ENCODE measurements at places on chromosomes 5 and 9.

DNA sequence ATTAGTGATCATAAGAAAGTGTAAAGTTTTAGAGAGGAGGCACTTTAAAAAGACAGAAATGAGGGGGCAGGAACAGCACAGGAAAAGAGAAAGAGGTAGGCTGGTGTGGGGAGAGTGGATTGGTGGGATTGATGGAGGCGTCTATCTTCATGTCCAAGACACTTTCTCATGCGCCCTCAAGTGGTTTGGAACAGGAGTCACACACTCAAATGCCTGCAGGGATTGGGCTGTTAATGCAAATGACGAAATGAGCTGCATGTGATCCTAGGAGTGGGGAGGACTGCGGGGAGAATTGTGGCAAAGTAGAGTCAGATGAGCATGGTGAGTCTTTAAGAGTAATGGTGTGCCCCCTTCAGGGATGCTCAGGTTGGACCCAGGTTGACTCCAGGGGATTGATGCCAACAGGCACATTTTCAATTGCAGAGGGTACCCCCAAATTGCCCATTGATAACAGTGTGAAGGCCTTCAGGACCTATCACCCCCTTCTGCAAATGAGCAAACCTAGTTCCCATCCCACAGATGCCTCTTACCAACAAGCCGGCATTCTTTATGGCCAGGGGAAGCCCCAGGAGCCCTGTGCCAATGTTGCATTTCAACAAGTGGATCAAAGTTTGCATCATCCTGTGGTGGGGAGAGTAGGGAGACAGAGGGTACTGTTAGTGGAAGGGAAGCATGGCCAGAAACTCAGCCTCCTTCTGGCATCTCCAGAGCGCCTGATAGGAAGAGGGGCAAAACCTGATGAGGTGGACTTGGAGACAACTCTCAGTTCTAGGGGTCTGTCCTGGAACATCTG, 5.3 kb downstream of the SLC36A3 start:
- DNase-seq, result no peak

- DNase-seq, result no peak
Measured at GRCh38 chr5:505951-506525, 18.2 kb downstream of the SLC9A3 start.

DNA sequence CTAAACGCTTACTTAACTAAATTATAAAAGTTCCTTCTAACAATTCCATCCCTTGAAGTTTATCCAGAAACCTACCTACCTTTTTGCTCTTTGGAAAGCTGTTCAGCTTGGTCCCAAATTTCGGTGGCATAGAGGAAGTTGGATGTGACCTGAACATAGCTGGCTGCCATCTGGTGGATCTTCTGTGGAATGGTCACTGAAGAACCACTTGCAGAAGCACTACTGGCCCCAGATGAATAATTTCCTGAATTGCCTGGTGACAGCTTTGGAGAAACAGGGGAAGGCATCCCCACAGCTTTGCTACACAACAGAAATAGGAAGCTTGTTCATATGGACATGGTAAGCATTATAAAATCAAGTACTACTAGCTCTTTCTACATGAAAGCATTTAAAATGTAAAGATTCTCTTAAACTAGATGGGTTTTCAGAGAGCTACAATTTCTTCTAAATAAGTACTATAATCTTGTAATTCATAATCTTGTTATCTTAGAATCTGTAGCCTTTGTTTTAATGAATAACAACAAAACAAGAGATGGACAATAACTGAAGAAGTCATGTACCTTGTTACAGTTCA, 9.9 kb downstream of the LEAP2 start:
- no peak for DNase-seq

GRCh38 chr5:135615581-135616260, 36.9 kb upstream of the CXCL14 start:
- no peak for DNase-seq

- no peak for DNase-seq
Measured at GRCh38 chr9:16436545-16436944, 433.9 kb downstream of the BNC2 start.

DNA sequence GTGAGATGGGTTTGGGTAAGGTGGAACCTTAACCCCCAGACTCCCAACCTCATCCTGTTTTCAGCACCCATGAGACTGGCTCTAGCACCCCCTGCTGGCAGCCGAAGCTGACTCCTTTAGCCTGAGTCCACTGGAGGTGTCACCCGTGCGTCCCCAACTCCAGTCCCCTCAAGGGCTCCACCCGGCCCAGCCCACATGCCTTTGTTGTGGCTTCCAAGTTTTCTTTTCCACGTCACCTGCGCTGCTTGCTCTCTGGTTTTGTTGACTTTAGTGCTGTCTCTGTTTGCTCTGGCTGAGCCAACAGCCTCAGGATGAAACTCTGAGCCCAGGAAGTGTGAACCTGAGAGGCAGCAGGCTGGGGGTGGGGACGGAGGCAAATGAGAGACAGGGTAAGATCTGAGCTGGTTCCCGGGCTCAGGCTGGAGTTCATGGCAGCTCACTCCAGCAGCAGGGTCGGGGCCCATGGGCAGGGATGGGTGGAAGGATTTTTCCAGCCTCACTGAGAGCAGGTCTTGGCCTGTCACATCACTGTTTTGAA, 13.2 kb upstream of the AQP7 start:
- peak; percentile 80 for DNase-seq

DNA sequence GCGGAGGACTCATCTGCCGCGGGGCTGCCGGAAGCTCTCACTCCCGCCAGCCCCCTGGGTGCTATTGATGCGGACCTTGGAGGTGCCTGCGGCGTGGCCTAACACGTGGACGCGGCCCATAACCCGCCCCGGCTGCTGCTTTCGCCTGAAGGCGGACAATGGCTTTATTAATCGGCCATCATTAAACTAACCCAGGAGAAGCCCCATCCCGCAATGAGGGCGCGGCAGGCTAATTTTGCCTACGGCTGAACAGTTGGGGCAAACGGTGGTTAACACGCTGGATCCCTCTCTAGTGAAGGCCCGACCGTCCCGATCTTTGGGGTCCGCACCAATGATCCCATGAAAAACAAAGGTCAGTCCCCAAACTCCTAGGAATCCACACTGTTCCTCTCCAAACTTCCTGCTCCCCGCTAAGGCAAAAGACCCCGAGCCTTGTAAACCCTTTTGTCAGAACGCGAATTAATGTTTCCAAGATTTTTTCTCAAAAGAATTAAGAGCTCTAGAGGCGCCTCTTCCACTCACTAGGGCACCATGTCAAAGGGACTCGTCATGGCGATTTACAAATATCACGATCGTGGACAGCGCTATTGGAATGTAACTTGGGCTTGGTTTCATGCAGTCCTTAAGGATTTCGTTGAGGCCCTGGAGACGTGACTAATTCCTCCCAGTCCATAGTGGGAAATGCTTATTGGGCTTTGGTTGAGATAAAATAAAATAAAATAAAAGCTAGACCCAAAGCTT, 193.1 kb downstream of the MEF2C start:
- DNase-seq, result no peak

DNA sequence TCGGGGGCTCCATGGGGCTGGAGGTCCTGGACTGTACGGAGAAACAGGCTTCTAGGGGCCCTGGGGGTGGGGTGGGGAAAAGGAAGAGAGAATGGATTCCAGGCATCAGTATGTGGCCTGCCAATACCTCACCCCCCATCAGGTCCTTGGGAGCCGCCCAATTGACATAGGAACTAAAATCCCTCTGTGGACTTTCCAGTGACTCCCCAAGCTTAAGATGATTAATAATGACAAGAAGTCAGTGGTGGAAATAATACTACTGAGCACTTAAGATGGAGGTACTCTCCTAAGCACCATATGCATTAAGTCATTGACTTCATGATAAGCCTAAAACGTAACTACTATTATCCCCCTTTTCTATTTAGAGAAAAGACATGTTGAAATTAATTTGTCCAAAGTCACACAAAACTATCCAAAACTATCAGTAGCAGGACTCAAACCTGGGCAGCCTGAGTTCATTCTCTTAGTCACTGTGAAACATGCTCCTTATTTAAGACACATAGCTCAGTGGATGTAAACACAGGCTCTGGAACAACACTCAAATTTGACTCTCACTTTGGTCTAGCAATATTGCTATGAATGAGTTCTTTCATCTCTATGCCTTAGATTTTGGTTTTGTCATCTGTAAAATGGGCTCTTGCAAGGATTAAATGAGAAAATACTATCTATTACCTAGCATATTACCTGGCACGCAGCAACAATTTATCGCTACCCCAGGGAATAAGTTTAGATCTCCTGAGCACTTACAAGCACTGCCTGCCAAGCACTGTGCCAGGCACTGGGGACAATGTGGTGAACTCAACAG, 9.5 kb downstream of the SPRY4 start:
- no peak for DNase-seq

GRCh38 chr5:167168971-167169370, 1122.5 kb upstream of the WWC1 start:
- DNase-seq, result no peak

DNA sequence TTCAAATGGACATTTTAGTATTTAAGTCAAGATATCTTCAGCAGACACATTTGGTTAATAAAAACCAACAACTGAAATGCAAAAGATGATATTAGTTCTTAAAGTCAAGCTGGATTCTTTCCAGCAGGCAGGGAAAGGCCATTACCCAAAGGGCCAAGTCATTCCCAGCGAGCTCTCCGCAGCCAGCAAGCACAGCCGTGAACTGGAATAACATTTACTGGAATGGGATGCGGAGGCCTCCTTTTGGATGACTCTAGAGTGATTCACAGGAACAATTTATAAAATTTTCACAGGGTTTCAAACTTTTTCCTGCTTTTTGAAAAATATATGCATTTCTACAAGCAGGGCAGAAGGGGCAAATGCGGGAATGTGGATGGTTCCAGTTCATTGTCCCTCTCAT, 76.6 kb upstream of the DAB2 start:
- no peak for DNase-seq

GRCh38 chr5:149519601-149520000, 31.6 kb downstream of the CSNK1A1 start:
- DNase-seq, result no peak

DNA sequence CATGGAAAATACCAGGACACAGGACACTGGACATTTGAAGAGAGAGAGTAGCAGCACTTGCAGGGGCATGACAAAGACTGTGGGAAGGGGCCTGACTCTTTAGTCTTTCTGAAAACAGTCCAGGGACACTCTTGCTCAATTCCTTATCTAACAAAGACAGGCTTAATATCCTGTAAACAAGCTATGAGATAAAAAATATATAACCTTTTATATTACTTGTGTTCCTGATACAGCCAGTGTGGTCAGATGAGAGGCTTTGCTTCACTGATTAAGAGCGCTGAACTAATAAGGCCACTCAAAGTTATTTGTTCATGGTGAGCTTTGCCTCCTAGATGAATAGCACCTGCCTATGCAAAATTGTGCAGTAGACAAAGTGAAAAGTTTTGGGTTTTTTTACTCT, 518.7 kb downstream of the LRRC70 start:
- DNase-seq, result no peak

DNA sequence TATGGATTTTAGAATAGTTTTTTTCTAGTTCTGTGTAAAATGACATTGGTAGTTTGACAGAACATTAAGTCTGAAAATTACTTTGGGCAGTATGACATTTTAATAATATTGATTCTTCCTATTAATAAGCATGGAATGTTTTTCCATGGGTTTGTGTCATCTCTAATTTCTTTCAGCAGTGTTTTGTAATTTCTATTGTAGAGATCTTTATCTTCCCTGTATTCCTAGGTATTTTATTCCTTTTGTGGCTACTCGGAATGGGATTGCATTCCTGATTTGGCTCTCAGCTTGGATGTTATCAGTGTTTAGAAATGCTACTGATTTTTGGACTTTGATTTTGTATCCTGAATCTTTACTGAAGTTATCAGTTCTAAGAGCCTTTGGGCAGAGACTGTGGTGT, 420.4 kb downstream of the KIAA0825 start:
- DNase-seq, result no peak

DNA sequence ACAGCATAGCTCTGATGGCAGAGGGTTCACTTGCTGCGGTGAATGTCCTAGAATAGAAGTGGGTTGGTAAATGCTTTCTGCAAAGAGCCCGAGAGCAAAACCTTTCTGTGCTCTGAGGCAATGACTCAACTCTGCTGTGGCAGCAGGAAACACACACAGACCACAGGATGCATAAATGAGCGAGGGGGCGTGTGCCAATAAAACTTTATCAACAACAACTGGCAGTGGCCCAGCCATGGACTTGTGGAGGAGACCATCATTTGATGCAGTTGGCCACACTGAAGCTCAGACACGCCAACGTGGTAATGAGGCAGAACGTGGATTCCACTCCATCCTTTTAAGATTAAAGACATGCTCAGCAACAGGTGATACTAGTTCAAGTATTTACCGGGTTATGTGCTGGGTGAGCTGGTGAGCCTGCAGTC, 6.8 kb downstream of the MRPL36 start:
- DNase-seq, result peak; percentile 60

DNA sequence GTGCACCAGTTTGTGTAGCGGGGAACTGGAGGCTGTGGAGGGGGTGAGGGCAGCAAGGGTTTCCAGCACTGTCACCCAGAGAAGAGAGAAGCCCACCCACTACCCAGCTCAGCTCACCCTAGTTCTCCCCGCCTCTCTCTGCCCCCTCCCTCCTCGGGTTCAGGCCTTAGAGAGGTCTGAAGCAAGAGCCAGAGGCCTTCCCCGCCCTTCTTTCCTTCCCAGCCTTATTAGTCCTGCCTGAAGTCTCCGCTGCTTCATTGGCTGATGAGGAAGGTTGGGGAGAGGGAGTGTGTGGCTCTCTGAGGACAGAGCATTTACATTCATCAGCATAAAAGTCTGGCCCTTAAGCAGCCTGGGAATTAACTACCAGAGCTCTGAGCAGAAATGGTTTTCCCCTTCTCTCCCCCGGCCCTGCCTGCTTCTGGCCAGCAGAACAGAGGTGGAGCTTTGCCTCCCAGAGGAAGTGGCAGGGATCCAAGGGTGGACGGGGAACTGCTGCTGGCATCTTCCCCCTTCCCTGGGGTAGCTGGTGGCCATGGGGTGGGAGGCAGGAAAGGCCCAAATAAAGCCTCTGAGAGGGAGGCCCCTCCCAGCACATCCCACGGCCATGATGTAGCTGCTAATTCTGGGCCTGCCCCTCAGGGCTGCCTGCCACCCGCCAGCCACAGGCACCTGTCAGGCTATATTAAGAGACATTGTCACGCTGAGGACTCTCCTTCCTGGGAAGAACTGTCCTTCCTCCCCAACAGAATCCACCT, 4.1 kb downstream of the DNAJB5 start:
- DNase-seq, result no peak

DNA sequence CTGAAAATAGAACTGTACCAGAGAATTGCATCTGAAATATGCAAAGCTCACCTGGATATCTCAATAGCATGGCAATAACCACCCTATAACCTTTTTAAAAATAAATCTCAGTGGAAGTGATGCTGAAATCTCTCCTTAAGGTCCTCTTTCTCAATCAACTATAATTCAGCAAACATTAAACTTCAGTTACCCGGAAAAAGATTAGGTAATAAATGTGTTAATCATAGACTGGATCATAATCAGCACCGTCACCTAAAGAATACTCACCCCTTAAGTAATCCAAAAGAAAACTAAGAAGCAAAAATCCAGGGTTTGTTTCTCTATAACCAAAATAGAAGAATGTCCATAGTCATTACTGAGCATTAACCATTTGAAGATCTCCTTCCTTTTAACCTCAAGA, 44.3 kb upstream of the DENND4C start:
- no peak for DNase-seq

GRCh38 chr5:89901983-89902382, 507.6 kb downstream of the CETN3 start:
- no peak for DNase-seq
